Endothelial cell (in vitro differentiated cells): ENCODE measurements at places on chromosomes 1 and 21.

DNA sequence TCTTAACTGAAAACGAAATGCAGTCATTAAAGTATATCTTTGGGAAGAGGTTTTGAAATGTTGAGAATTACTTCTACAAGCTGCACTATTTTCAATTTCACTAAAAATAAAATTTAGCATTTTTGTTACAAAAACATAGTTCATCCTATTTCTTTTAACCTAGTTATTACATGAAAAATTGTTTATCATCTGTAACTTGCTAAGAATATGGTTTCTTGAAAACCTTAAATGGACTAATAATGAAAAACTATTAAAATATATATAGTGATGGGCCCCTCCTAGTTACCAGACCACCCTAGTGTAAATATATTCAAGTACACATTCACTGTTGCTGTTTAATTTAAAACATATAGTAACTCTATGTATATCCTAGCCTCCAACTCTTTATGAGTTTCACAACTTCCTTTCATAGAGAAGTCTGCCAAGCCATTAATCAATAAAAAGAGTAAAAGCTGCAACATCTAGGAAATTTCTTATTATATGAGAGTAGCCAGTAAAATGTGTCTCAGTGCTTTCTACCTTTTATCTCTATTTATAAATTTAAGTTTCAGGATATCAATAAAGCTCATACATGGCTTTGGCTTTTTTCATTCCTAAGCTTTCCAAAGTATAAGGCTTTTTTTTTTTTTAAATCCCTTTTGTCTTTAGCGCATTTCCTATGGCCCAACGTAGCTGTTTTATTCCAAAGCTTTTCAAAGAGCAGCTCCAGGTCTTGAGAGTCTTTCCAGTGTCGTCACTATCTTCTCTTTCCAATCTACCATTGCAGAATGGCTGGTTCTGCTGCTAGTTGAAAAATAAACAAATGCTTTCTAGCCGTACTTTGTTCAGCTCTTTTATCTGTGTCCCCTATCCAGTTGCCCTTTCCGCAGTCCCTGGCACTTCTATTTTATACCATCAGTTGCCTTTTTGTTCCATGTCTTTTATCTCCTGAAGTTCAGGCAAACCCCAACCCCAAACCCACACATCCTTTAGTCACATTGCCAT is 6.5 kb downstream of the IRF2BP2 start:
- DNase-seq = no peak

DNA sequence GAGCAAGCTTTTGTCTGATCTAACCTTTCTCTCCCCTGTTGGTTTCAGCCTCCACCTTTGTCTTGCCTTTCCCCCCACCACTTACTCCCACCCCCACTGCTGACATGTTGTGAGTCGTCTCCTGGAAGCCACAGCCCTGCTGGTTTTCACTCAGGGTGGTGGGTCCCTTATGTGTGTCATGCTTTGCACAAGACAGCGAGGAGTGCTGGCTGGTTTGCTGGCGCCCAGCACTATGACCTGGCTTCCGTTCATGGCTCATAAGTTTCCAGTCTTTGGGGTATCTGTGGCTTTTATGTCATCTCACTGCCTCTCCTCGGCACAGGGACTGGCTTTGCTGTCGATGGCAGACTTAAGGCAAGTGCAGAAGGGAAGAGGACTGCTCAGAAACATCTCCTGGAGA is 177.7 kb downstream of the KIF26B start:
- DNase-seq = no peak

DNA sequence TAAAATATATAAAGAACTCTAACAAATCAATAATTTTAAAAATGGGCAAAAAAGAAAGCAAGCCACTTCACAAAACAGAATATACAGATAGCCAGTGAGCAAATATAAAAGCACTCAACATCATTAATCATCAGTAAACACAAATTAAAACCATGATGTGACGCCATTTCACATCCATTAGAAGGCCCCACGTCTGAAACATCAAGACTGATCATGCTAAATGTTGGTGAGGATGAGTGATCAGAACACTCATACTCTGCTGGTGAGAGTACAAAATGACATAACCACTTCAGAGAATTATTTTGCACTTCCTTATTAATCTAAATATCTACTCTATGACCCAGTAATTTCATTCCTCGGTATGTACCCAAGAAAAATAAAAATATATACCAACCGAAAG is 512.2 kb upstream of the NR5A2 start:
- DNase-seq = no peak

GRCh38 chr1:31064718-31065309 is 703 bp downstream of the PUM1 start:
- DNase-seq = no peak

GRCh38 chr1:76274302-76274701 is 199.8 kb downstream of the ST6GALNAC3 start:
- DNase-seq = no peak

- no peak for DNase-seq
Measured at GRCh38 chr1:67896826-67897225, 63.6 kb upstream of the GNG12 start.

GRCh38 chr1:150118716-150119115 is 31.0 kb upstream of the PLEKHO1 start:
- no peak for DNase-seq

DNA sequence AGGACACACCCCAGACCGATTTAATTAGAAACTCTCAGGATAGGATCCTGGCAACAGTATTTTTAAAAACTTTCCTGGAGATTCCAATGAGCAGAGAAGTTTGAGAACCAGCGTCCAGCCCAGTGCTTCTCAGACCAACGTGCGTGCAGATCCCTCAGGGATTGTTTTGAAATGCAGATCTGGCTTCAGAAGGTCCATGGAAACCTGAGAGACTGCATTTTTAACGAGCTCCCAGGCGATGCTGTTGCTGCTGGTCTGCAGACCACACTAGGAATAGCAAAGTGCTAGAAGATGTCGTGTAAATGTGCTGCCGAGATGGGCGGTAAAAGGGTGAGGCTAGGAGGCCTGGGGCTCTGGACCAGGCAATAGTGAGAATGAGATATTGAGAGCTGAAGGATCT is 18.4 kb upstream of the CASQ1 start:
- no peak for DNase-seq

GRCh38 chr1:185349556-185349955 is 32.5 kb upstream of the IVNS1ABP start:
- no peak for DNase-seq

DNA sequence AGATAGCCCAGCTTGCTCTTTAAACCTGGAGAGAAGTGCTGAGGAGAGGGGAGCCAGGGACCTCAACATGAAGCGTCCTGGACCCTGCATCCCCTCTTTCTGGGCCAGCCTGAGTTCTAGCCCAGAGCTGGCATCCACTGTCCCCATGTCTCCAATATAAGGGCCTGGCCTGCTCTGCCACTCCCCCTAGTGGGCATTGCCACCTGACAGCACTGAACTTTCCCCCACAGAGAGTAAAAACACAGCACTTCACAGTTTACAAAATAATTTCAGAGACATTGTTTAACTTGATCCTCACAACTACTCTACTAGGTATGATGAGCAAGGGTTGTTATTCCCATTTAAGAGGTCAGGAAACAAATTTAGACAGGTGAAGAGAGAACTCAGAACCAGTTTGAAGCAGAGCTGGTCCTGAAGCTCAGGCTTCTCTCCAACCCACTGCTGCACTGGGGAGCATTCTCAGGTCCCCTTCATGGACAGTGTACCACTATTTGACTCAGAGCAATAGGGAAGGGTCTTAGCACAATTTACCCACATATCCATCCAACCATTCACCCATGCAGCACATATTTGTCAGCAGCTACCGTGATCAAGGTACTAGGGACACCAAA is 151.2 kb downstream of the DMRTA2 start:
- peak; percentile 73 for DNase-seq

GRCh38 chr21:44359396-44359795 is 6.0 kb downstream of the TRPM2 start:
- no peak for DNase-seq

GRCh38 chr1:203593723-203594122 is 32.9 kb upstream of the ATP2B4 start:
- DNase-seq = no peak

DNA sequence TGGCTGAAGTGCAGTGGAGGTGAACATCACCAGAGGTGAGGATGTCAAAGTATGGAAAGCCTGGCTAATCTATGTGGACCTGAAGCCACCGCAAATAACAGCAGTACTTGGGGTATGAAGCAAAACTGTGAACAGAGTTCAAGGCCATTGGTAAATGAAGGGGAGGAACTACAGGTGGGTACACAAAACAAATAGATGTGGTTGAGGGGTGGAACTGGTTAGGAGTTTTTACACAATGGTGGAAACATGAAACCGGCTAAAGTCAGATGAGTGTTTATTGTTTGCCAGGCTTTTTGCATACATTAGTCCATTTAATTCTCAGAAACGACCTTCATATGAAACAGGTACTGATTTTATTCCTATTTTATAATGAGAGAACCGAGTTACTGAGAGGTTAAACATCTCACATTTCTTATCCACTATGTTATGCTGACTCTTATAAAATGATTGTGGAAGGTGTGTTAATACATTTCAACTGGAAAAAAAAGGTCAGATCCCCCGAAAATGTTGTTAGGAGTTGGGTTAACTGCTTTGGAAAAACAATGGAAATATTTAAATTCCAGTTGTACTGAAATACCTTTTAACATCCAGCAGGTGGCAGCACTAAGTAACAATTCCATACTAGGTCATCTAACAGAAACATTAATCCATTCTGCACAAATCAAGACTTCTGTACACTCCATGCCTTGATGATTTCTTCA is 44.3 kb upstream of the GTF2B start:
- peak; percentile 15 for DNase-seq

DNA sequence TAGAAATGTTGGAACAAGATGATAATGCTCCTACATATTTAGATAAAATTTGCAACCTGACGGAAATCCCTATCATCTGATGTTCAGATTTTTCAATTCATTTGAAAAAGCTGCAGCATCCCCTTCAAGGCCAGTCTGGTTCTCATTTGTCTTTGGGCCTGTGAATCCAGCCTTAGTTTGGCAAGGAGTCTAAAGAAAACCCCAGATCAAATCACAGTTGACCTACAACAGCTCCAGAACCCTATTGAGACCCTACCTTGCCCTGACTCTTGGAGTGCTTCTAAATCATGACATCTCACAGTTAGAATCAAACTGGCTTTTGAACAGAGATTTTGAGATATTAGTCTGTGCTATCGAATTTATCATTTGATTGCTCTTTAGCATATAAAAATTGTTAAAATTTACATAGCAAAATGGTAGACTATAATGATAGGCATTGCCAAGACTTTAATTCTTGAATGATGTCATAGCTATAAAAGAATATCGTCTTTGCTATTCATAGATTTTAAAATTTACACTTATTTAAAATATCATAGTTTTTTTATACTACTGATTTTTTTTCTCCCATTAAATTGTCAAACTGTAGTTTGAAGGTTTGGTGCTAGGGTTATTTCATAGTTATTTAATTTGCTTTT is 2.2 kb downstream of the PPP2R5A start:
- DNase-seq = no peak

- no peak for DNase-seq
Measured at GRCh38 chr1:20282533-20282932, 8.1 kb upstream of the VWA5B1 start.

- DNase-seq = no peak
Measured at GRCh38 chr1:92495392-92496063, 8.8 kb upstream of the GFI1 start.

- no peak for DNase-seq
Measured at GRCh38 chr1:188489336-188490112, 1660.8 kb downstream of the PLA2G4A start.

- DNase-seq = no peak
Measured at GRCh38 chr1:53294567-53294966, 33.3 kb downstream of the LRP8 start.

GRCh38 chr1:217917281-217917887 is 286.2 kb downstream of the SPATA17 start:
- DNase-seq = no peak

GRCh38 chr1:155463865-155464650 is 98.5 kb downstream of the ASH1L start:
- DNase-seq = no peak

DNA sequence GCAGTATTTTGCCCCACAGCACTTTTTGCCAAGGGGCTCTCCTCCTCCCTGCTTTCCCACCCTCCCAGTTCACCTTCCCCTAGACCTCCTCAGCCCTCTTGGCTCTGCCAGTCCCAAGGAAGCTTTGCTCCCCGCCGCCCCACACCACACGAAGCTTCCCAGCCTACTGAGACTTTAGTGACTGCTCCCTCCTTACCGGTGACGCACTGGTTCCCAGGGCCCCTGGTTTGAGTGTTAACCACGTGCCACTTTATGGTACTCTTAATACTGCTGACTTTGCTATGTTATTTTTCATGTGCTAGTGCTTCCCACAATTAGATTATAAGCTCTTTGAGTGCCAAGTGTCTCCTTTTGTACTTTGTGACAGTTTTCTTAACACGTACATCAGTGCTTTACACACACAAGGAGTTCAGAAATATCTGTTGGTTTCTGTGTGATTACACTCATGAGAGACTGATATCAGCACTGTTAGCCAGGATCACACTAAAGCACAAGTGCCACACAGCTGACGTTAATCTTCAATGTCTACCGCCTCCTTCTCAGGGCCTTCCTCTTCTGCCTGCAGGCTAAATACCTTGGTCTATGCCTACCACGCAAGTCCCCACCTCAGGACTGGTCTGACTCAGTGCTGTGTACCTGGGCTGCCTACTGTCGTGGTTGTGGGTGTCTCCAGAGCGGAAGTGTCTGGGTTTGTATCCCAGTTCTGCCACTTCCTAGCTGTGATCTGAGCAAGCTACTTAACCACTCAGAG is 61.0 kb downstream of the DNTTIP2 start:
- no peak for DNase-seq

DNA sequence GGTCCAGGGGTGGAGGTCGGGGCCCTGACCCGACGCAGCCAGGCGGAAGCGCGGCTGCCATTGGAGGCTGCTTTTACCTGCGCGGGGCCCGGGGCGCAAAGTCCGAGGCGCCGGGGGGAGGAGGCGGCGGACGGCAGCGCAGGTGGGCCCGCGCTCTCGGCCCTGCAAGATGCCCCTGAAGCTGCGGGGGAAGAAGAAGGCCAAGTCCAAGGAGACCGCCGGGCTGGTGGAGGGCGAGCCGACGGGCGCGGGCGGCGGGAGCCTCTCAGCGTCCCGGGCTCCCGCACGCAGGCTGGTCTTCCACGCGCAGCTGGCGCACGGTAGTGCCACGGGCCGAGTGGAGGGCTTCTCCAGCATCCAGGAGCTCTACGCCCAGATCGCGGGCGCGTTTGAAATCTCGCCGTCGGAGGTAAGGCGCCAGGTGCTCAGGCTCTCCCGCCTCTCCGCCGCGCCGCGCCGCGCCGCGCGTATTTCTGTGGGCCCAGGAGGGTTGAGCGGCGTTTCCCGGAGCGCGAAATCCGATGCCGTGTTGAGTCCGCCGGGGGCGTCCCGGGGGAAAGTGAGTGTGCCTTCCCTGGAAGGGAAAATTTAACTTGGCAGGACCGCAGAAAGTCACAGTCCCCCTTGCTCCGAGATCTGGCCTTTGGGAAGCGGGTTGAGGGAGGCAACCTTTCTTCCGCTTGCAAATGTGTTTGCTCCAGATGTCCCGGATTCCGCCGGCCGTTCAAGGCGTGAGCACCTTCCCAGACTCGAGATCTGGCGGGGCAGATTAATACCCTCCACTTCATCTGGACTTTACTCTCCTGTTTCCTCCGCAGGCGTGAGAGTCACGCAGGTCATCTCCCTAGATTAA is at the start of gene GIPC2:
Gene GIPC2, plus strand, starts transcription at position 41 of the 853 bp plus-strand sequence. Its CDS starts 129 bp downstream, at position 170.
- DNase-seq = peak; percentile 40
